ENCODE measurements at places on chromosomes 5 and 9.

DNA sequence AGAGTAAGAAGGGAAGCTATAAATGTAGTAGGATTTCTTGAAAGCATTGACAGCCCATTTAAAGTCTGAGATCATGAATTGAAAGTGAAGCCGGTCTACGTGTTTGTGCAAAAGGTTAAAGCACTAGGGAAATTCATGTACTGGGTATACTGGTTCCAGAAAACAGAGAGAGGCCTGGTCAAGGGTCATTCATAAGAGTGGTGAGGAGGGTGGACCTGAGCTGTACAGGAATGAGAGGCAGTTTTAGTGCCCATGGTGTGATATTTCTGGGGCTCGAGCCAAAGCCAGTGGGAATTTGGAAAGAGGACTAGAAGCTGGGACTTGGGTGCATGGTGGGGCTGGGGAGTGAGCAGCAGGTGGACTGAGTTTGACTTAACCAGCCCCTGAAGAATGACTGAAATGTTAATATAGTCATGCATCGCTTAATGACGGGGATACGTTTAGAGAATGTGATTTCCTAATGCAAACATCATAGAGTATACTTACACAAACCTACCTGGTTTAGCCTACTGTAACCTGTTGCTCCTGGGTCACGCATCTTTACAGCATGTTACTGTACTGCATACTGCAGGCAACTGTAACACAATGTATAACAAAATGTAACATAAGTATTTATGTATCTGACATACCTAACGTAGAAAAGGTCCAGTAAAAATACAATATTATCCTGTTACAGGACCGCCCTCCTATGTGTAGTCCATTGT lies 173.0 kb downstream of the MAST4 start:
- DNase-seq = no peak

DNA sequence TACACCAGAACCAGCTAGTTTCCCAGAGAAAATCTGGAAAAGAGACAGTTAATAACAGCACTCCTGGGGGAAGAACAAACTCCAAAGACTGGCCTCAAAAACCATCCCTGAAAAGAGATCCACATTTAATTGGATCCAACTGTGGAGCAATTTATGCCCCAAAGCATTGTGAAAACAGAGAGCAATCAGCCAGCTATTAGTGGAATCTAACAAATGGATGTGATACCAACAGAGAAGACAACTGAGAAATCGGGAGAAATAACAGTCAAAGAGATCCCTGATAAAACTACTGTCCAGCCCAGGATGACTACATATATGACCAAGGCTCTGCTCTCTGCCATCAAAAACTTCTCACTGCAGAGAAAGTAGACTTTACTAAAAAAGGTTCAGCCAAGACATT lies 40.5 kb upstream of the TRIO start:
- DNase-seq = no peak

GRCh38 chr9:122444041-122444733 lies 33.5 kb downstream of the OR1J1 start:
- DNase-seq = no peak

DNA sequence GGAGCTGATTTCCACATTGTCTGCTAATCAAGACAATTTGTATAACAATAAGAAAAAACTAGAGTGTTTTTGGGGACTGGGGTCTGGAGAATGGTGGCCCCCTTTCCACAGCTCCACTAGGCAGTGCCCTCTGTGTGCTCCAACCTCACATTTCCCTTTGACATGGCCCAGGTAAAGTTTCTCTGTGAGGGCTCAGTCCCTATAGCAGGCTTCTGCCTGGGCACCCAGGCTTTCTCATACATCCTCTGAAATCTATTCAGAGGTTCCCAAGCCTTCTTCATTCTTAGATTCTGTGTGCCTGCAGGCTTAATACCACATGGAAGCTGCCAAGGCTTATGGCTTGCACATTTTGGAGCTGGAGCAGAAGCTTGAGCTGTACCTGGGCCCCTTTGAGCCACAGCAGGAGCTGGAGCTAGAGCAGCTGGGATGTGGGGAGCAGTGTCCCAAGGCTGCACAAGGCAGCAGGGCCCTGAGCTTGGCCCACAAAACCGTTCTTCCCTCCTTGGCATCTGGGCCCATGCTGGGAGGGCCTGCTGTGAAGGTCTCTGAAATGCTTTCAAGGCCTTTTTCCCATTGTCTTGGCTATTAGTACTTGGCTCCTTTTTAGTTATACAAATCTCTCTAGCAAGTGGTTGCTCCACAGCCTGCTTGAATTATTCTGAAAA lies 49.1 kb upstream of the VPS13A start:
- no peak for DNase-seq

GRCh38 chr5:78591138-78591612 lies 57.4 kb downstream of the LHFPL2 start:
- DNase-seq = no peak

GRCh38 chr9:114496011-114496410 lies 9.3 kb downstream of the WHRN start:
- no peak for DNase-seq

DNA sequence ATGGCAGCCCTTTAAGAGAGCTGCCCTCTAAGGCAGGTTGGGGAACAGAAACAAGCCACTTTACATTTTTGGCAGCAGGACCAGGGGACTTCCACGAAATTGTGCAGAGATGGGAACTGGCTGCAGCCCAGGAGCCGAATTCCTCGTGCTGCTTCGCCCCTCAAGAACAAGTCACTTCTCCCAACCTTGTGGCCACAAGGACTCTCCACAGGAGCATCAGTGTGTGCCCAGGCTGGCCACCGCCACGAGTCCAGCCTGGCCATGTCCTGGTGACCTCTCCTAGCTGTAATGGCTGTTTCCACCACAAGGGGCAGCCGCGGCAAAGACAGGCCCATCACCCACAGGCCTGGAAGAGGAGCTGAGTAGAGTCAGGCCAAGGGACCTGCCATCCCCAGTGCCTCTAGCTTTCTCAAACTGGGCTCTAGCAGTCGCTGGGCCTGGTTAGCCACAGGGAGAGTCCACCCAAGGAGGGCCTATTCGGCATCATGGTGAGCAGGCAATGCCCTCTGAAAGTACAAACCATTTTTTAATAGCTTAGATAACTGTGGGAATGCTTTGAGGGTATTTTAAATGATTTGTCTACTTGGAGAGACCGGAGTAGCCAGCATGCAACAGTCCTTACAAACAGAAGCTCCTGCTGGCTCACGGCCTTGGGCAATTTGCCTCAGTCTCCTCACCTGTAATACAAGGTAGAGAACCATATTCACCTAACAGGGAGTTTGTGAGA lies 129.0 kb downstream of the COL23A1 start:
- DNase-seq = peak; percentile 42

DNA sequence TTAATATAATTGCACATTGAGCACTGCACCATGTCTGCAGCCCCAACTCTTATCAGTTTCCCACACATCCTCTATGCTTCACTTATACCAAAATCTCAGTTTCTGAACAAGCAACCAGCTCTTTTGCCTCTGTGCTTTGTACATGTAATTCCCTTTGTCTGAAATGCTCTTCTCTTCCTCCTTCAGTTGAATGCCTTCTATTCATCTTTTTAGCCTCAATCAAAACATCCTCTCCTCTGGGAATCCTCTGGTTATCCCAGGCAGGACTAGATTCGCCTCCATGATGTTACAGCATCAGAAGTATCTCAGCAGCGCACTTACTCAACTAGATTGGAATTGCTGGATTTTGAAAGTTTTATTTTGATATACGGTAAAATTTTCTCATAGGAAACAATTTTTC lies 143.3 kb downstream of the GAS1 start:
- no peak for DNase-seq

GRCh38 chr5:62722360-62722759 lies 143.7 kb downstream of the LRRC70 start:
- no peak for DNase-seq

- DNase-seq = no peak
Observed at GRCh38 chr5:28254846-28255245, 1216.5 kb upstream of the CDH9 start.

DNA sequence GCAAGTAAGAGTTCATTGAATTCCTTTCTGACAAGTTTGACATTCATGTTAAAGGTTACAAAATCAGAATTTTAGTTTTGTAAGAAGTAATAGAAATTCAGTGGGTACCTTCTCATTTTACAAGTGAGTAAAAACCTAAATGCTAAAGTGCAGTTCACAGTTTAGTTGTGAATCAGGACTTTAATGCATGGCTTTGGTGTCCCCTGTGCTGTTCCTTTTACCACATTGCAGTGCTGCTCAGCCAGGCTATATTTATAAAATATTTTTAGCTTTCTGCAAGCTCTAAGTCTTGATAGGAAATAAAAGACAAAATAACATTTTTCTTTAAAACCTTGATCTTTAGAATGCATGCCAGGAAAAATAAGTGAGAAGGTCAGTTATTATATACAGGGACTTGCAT lies 26.3 kb downstream of the PAM start:
- DNase-seq = no peak

DNA sequence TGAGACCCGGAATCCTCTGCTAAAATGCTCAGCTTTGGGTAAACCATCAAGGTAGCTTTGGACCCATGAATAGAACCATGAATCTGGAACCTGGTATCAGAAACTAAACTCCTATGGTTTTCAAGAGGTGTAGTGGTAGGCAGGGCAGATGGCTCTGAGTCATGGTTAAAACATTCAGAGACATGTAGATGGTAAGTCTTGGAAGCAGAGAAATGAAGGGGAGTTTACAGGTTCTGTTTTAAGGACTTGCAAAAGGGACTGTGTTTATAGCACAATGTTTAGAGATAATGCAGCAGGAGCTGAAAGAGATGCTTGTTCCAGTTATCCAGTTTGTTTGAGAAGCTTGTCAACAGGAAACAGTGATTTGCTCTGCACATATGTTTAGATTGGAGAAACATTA lies 36.0 kb upstream of the FBN2 start:
- no peak for DNase-seq

DNA sequence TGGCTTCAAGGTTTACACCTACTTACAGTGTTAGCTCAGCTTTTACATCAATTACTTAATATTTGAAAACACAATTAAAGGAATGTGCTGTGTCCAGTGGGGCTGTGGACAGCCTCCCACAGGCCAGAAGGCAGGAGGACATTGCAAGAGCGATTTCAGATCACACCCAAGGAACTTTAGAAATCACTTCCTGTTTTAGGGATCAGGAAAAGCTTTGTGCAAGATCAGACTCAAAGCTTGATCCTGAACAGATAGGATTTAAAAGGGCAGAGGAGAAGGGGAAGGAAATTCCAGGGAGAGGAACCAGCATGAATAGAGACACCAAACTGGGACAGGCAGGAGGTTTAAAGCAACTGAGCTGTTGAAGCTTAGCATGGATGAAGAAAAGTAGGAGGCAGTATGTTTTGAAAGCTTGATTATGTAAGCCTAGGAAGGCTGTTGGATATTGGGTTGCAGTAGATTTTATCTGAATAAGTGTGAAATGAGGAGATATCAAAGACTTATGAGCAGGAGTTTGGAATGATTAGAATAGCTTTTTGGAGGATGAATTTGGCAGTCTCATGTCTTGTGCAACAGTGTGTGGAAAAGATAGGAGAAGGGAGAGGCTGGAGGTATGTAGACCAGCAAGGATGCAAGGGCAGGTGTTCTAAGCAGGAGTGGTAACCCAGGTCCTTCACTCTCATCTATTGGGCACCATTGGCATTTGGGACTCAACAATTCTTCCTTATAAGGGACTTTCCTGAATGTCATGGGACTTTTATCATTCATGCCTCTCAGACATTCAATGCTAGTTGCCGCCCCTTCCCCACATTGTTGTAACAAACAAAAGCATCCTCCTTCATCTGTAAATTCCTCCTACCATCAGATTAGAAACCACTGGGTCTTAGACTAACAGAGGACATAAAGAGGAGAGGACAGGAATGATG lies 123.5 kb downstream of the TARS1 start:
- no peak for DNase-seq

- no peak for DNase-seq
Observed at GRCh38 chr9:84655447-84655846, 14.1 kb upstream of the NTRK2 start.

DNA sequence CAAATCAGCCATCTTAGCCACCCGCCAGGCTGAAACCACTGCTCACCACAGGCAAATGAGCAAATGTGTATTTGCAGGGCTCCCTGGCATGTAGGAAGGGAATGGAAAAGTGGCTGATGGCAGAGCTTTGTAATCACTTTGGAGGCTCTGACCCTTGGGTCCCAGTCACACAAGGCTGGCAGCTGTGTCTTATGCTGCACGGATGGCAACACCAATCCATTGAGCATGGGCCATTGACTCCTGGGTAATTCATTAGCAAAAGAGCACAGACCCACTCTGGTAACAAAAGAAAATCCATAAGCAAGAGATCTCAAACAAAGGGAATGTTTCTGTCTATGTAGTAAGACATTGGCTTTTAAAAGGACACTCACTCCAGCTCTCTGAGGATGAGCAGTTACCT lies 57.6 kb downstream of the SPOCK1 start:
- no peak for DNase-seq

DNA sequence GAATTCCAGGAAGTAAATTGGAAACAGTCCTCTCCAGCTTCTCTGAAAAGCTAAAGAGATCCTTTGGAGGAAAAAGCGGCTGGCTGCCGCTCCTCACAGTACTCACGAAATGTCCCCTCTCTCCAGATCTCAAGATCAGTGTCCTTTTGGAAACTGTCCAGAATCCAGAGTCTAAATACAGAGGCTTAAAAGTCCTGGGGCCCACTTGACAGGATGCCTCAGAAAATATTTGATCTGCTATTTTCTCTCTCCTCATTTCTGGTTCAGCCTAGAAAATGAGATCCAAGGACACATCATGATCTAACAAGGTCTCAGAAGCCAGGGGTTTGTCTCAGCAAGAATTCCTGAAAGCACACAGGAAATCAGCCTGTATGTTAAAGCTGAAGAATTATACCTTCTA lies 7.2 kb downstream of the C1QTNF2 start:
- no peak for DNase-seq

GRCh38 chr5:176846335-176847140 lies 36.2 kb downstream of the UNC5A start:
- DNase-seq = no peak

GRCh38 chr9:107809871-107810460 lies 320.4 kb upstream of the KLF4 start:
- no peak for DNase-seq

- no peak for DNase-seq
Observed at GRCh38 chr5:61332851-61333320, 828 bp downstream of the ZSWIM6 start.

DNA sequence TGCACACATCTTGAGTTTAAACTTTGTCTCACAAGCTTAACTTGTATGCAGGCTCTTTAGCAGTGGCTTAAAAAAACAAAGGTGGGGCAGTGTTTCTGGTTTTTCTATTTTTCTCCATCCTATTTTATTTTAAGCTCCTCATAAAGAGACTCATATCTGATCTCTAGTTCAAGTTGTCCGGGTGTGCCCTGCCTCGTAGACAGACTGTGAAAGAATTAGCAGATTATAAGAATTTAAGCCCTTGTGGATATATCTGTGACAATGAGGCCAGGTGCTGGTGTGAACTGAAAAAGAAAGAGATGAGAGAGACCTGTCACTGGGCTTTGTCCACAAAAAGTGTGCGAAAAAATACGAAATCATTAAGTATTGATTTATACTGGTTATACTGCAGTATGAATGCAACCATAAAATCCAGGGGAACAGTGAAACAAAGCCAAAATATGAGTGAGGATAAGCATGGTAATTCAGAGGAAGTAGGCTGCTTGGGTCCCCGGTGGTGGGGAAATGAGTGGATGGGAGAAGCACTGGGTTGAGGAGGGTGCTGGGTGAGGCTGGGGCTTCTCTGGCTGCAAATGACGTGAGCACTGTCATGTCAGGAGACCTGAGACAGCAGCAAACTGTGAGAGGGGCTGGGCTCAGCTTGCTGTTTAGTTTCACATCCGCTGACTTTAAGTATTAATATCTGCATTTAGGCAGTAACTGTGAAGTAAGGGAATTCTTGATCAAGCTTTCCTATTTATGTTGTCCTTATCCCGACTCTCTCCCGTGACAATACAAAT lies 179.7 kb upstream of the ANKRD55 start:
- no peak for DNase-seq

- DNase-seq = no peak
Observed at GRCh38 chr9:113934167-113934828, 58.2 kb downstream of the ZNF618 start.
